ENCODE measurements at places on chromosomes 3 and 15.

- no peak for DNase-seq
Measured at GRCh38 chr3:152319256-152319655, 50.5 kb downstream of the MBNL1 start.

DNA sequence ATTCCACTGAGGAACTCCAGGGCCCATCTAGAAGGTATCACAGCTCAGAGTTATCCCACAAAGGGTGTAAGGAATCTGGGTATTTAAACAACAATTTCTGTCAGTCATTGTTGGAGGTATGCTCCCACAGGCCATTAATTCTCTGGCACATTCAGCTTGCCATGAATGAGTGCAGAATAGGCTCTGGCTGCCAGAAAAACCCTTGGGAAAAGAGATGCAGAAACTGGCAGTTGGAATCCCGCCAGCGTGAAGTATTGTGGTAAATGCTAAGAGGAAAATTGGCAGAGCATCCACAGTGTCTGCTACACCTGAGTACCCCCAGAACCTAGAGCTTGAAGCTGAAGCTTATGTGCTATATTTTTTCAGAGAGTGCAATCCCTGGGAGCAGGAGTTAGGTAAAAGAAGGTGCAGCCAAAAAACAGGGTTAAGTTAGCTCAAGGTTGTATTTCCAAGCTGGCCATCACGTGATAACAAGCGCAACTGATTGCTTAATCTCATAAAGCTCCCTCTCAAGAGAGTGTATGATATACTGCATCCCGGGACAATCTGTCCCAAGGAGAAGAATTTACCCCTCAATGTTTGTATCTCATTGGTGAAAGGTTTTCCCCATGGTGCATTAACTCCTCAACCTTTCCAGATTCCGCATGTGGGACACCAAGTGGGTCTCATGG is 94.2 kb upstream of the ACP3 start:
- DNase-seq: peak; percentile 27

- no peak for DNase-seq
Measured at GRCh38 chr3:26997226-26997625, 372.0 kb downstream of the NEK10 start.

DNA sequence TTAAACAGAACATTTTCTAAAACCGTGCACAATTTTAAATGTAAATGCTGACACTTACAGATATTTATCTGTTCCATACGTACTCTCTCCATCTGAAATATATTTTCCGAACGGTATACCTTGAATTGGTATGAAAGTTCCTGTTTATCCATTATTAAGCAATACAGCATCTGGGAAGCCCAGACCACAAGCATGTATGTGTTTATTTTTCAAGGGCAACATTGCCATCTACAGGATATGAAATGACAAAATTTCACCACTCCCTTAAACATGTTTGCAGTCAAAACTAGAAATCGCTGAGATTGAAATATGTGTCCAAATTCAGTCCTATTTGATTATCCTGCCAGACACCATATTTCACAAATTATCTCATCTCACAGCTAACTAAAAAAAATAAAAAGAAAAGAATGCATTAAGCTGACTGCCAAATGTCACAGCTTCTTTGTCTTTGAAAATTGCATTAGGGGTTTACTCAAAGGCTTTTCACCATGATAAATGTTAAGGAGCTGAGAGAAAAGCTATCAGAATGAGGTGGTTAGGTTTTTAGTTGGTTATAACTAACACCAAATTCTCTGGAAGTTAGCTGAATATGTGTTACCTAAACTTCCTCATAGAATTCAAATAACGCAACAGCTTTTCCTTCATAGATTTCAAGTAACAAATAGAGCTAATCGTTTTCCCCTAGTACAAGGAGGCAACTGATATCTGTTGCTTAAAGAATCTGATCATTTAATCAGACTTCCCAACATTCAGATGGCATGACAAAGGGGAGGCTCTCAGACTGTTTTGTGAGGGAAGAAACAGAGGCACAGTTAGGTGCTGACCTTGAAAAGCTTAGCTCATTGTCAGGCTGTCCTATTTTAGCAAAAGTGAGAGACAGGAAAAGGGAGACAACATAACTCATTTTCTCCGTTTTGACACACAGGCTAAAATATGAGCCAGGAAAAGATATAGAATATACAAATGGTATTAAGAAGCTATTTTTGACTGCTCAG is 533.1 kb downstream of the TBL1XR1 start:
- DNase-seq: peak; percentile 76

GRCh38 chr15:29348336-29348914 is 78.8 kb upstream of the NSMCE3 start:
- no peak for DNase-seq

GRCh38 chr3:59436164-59436958 is 386.5 kb upstream of the CFAP20DC start:
- DNase-seq: no peak

DNA sequence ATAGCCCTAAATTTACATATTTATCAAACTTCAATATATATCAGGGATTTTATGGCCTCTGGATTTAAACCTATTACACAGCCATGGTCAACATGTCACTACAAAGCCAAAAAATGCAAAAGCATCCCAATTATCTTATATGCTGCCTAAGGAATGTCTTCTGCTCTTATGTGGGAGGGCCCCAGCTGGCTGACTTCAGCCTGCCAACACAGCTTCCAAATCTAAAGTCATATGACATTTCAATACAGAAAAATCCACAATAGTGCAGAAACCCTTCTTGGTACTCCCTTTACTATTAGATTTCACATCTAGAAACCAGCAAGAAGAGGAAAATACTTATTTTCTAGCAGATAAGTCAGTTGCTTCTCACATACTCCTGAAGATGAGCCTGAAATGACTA is 6.4 kb downstream of the PFN2 start:
- no peak for DNase-seq

- no peak for DNase-seq
Measured at GRCh38 chr3:39154280-39155021, 1.1 kb upstream of the CSRNP1 start.
